ENCODE measurements at places on chromosomes 7 and 10. TPM values are rescaled to one million over a fixed set of nuclear protein-coding genes. Genes with fewer than 3 reads are reported as not detected.

GRCh38 chr10:641149-642010 is 48.1 kb downstream of the DIP2C start:
- no peak for DNase-seq

GCK gene
- total RNA-seq, result 1.6 TPM

TEX47 gene
- total RNA-seq, result not detected

SORBS1 gene
- total RNA-seq, result 156 TPM

DNA sequence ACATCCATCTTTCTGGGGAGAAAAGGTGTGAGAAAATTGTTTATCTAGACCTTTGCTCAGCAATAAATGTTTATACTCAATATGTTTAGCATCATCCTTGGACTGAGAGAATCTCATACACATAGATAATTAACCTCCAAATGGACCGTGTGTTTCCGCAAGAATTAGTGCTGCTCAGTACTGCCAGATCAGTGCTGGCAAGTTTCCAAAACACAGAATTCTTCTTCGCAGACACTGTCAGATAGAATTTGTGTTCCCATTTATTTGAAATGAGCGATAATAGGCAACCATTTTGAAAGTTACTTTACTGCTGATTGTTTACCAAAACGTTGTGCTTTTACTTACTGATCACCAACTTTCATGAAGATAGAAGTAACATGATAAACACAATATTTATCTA is 33.7 kb downstream of the STAMBPL1 start:
- no peak for DNase-seq

DNA sequence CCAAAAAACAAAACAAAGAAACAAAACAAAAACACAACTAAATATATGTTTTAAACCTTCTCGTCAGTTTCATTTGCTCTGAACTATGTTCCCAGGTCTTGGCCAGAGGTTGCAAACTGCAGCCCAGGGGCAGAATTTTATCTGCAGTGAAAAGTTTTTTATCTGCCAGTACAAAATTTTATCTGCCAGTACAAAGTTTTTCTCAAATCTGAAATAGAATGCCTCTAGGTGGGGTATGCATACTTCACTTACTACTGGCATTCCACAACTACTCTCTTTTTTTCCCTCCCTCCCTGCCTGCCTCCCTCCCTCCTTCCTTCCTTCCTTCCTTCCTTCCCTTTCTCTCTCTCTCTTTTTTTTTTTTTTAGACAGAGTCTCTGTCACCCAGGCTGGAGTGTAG is 9.4 kb upstream of the CLDN3 start:
- DNase-seq, result no peak

ACTL6B gene
- not detected for total RNA-seq

GRCh38 chr10:117216611-117217195 is 19.4 kb downstream of the KCNK18 start:
- DNase-seq, result peak; percentile 20

GRCh38 chr7:118615-119391 is 73.6 kb upstream of the FAM20C start:
- DNase-seq, result no peak

- DNase-seq, result no peak
These were observed 91.4 kb downstream of the IPMK start for GRCh38 chr10:58175990-58176900.

GRCh38 chr7:134723892-134724291 is 55.5 kb upstream of the CALD1 start:
- no peak for DNase-seq

SUMF2 gene
- 127 TPM for total RNA-seq

GRCh38 chr7:22586101-22586785 is 86.3 kb upstream of the STEAP1B start:
- DNase-seq, result no peak

GRCh38 chr7:30001998-30002397 is 12.4 kb upstream of the SCRN1 start:
- no peak for DNase-seq

GRCh38 chr10:112491144-112491543 is 44.1 kb downstream of the VTI1A start:
- no peak for DNase-seq

ACSL5 gene
- 13.3 TPM for total RNA-seq

EPDR1 gene
- 8.2 TPM for total RNA-seq

- no peak for DNase-seq
These were observed 1.2 kb downstream of the PIP4K2A start for GRCh38 chr10:22712956-22713852.

- no peak for DNase-seq
These were observed 48.6 kb downstream of the MALSU1 start for GRCh38 chr7:23347682-23348180.

GRCh38 chr7:94231305-94231704 is 163.4 kb upstream of the COL1A2 start:
- no peak for DNase-seq

DNA sequence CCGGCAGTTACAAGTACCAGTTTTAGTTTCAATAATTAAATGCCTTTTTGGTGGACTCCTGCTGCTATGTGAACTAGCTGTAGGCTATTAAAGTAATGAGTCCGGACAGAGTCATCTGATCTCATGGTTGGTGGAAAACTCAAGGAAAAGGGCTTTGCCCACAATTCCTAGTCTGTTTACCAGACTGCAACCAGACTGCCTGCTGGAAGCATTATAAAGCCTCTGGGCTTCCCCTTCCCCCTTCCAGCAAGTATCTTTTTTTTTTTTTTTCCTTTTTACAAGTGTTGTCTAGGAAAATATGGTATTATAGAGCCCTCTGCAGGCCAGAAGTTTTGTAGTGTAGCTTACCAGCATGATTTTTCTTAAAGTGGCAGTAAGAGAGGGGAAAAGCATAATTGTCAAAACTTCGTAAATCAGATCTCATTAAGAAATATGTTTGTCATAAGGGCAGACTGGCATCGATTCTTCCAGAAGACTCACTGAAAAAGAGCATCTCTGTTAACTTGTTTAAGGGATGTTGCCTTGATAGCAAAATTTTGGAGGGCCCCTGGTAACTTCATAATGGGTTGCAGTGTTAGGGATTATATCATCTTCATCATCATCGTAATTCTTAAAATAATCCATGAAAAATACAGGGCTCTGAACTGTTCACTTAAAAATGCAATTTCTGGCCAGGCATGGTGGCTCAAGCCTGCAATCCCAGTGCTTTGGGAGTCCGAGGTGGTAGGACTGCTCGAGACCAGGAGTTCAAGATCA is 181.3 kb downstream of the TAX1BP1 start:
- DNase-seq, result no peak

DNA sequence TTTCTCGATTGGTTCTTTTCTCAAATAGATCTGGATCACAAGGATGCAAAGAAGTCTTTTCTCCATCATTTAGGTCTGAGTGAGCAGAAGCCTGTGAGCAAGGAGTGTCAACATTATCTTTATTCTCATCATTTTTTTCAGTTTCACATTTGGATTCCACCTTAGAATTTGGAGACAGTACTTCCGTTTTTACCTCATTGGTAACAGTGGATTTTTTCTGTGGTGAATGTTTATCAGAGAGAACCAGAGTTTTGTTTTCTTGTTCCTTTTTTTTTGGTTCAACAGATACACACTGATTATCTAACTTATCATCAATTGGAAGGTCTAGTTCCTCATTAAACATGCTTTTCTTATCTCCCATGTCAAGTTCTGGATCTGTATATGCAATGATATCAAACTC is 151.3 kb downstream of the GALNT11 start:
- DNase-seq, result no peak

FANK1 gene
- total RNA-seq, result 2.6 TPM

DNA sequence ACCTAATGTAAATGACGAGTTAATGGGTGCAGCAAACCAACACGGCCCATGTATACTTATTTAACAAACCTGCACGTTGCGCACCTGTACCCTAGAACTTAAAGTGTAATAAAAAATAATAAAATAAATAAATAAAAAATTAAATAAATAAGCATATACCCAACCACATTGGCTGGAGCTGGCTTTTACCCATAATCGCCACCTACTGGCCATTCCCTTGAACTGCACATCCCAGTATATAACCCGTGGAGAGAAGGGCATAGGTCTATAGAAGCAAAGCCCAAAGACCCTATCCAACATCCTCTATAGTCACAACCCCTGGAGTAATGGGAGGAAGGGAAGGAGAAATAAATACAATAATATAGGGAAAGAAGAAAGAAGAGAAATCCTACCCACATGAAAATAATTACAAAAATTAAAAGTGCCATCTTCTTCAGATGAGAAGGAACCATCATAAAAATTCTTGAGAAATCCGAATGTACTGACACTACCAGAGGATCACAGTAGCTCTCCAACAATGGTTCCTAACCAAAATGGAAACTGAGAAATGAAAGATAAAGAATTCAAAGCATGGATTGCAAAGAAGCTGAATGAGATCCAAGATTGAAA is 65.6 kb downstream of the TWIST1 start:
- no peak for DNase-seq

- peak; percentile 87 for DNase-seq
These were observed 40.9 kb upstream of the MET start for GRCh38 chr7:116630932-116631671.

- DNase-seq, result peak; percentile 52
These were observed 760 bp upstream of the KCTD7 start for GRCh38 chr7:66627881-66628360.

FAM3C gene
- 50.8 TPM for total RNA-seq

TPK1 gene
- total RNA-seq, result 4.8 TPM

DNA sequence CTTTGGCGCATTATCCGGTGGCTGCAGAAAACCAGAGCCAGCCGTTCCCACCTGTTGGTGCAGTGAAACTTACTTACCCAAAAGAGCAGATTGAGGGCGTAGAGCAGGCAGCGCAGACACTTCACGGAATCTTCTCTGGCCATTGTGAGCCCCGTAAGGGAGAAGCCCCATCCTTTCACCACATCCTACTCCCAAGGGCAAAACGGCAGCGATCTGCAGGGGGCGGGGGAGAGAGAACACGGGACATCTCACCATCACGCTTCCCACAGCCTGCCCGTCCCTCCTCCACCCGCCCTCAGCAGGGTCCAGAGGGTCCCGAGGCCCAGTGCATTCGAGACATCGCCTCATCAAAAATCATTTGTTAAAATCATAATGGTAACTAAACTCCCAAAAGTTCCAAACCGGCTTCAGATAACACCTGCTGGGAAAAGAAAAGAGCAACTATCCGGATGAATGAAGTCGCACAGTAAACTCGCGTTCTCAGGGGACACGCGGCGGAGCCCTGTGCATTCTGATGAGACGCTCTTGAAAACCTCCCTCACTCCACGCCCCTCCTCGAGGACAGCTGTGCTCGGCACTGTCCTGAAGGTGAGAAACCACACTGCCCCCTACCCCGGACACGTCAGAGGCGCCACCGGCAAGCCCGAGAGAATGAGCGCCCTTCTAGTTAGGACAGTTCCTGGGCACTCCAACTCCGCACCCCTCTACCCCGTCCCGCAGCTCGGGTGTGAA is 1.2 kb downstream of the TSPAN12 start:
- no peak for DNase-seq
